GF-D8 (cell line): ENCODE measurements at places on chromosomes 3 and 15.

- no peak for DNase-seq
Measured at GRCh38 chr3:53974324-53974723, 82.7 kb upstream of the SELENOK start.

DNA sequence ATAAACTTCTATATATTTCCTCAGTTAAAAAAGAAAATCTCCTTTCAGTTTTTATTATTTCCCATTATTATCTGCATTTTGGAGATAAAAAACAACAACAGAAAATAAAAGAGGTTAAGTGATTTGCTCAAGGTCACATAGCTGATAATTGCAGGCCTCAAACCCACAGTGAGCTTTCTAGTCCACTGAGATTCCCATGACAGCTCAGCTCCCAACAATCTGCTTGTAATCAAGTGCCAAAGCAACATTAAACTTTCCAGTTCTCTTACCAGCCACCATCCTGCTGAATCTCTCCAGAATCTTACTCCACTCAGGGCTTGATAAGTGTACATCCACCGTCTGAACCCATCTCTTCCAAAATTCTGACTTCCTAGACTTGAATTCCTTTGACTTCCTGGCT, 318.2 kb upstream of the SEMA6D start:
- no peak for DNase-seq

DNA sequence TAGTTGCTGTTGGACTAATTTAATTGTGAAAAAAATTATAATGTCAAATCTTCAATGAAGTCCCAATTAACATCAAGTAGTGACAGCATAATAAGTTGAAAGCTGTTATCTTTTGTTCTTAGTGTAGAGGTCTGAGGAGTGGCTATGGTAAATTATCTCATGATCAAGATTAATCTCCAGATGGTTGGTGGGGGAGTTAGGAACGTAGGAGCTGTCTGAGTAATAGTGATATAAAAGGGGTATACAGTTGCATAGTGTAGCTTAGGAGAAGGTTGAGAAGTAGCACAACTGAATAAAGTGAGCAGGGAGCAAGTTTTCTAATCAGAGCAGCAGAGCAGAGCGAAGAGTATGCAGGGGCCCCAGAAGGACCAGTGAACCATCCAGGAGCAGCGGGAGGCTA, 19.5 kb downstream of the TMOD2 start:
- DNase-seq = no peak

DNA sequence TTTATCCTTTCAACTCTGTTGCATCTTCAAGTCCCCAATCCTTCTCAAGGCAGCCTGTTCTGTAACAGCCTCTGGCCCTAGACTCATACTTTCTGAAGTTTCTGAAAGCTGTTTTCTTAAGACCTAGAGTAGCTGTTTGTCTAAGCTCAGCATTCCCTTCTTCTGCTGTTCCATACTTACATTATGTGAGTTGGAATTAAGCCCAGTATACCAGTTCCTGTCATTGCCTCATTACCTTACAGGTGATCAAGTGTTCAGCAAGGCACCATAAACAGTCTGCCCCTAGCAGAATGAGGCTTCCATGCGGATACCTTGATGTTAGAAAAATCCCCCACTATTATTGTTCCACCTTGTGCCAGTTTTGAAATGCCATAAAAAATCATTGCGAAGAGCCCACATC, 180.6 kb downstream of the PLCL2 start:
- DNase-seq = no peak

GRCh38 chr15:87609894-87610293, 646.6 kb downstream of the NTRK3 start:
- DNase-seq = no peak

- DNase-seq = no peak
Measured at GRCh38 chr3:147652651-147653366, 243.6 kb downstream of the ZIC1 start.

DNA sequence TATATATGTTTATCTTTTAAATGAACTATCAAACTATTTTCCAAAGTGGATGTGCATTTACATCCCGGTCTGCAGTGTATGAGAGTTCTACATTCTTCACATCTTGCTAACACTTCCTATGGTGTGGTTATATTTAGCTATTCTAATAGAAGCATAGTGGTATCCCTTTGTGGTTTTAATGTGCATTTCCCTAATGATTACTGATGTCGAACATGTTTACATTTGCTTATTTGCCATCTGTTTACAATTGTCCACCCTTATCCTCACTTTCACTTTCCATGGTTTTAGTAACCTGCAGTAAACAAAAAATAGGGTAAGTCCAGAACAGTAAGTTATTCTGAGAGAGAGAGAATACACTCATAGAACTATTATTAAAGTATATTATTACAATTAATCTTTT, 360.5 kb upstream of the NAALADL2 start:
- no peak for DNase-seq

GRCh38 chr3:189573004-189573403, 58.2 kb upstream of the TP63 start:
- DNase-seq = no peak

DNA sequence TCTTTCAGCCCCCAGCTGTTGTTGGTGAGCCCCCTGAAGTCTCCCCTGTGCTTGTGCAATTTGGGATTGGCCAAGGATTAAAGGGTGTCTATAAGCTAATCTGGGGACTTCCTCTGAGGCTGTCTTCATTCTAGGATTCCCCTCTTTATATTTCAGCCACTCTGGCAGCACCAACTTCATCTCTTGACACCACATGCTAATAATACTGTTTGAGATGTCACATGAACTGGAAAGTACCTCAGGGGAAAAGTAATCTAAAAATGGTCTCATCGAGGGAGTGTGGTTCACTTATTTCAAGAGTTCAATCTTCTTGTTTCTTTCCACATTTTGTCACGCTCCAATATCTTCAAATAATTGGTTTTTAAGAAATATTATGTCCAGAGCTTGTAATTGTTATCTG, 279.2 kb upstream of the TMC3 start:
- no peak for DNase-seq

GRCh38 chr3:143070977-143071551, 48.5 kb upstream of the CHST2 start:
- DNase-seq = no peak

DNA sequence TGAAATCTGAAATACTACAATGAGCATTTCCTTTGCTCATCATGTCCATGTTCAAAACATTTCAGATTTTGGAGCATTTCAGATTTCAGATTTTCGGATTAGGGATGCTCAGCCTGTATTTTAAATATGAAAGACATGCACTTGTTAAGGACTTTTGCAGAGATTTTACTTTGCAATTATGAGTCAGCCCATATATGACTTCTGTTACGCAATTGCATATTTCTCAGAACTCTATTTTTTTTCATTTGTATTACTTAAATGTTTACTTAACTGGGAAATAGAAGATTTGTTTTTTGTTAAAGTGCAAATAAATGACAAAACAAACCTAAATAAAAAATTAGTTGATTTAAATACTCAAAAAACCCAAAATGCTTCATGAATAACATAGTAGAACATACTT, 376.2 kb downstream of the ZBTB20 start:
- no peak for DNase-seq

DNA sequence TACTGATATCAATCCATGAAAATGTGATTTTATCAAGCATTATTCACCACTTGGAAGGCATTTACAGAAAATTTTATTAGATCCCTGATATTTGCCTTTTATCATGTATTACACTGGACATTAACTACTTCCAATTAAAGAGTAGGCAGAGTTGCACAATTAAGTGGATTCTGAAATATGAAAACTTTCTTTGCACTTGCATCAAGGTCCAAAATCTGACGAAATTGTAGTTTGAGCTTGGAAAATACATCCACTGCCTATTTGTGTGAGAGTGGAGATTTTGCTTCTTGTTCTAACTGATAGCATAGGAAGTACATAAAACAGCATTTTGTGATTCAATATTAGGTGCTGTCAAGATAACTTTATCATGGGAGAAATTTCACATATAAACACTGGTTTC, 49.6 kb upstream of the SLC12A8 start:
- no peak for DNase-seq

DNA sequence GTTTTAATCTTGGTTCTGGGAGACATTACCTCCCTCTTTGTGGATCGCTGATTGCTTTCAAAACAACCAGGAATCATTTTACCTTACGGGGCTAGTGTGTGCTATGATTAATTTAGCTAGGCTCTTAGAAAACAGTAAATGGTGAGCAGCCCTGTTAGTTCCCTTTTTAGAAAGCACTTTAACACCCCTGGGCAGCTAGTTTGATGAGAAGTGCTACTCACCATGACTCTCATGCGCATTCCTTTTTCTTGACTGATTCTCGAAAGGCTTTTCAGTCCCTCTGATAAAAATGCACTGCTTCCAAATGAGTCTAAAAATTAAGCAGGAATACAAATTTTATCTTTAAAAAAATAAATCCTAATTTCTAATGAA, 75.3 kb upstream of the LEKR1 start:
- no peak for DNase-seq

DNA sequence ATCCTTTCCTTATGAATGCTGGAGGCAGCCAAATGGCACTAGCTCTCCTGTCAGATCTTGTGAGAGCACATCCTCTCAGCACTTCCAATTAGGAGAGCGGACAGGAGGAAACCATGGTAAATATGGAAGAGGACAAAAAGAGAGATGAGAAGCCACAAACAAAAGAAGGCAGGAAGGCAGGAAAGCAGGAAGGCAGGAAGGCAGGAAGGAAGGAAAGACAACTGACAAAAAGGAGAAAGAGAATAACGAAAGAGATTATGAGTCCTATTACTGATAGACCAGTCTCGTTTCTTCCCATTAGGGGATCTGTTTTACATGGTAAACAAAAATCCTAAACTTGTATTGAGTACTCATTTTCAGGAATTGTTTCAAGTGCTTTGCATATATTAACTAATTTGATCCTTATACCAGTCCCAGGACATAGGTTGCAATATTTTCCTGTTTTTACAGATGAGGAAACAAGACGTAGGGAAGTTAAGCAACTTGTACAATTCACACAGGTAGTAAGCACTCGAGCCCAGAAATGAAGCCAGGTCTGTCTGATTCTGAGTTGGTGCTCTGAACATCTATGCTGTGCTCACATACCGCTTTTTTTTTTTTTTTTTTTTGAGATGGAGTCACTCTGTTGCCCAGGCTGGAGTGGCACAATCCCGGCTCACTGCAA, 4.2 kb downstream of the BCL2A1 start:
- no peak for DNase-seq

- no peak for DNase-seq
Measured at GRCh38 chr3:54900838-54901591, 26.8 kb downstream of the LRTM1 start.

- no peak for DNase-seq
Measured at GRCh38 chr3:124597273-124597672, 133.0 kb upstream of the UMPS start.

- no peak for DNase-seq
Measured at GRCh38 chr15:36414670-36415069, 164.8 kb upstream of the CDIN1 start.

- DNase-seq = no peak
Measured at GRCh38 chr3:67986706-67987105, 332.3 kb upstream of the SUCLG2 start.
